ENCODE measurements at places on chromosomes 3 and 15. TPM values are rescaled to one million over a fixed set of nuclear protein-coding genes. Genes with fewer than 3 reads are reported as not detected.

SAMMSON gene
- not detected for polyA plus RNA-seq

DNAH12 gene
- polyA plus RNA-seq, result 0.50 TPM

DUOXA2 gene
- not detected for polyA plus RNA-seq

TMCO5A gene
- not detected for polyA plus RNA-seq

ALS2CL gene
- polyA plus RNA-seq, result 6.3 TPM

LMOD3 gene
- 163 TPM for polyA plus RNA-seq

PLA2G4D gene
- polyA plus RNA-seq, result 0.08 TPM
